Neural crest cell (in vitro differentiated cells): ENCODE measurements at places on chromosomes 12 and 14. TPM values are rescaled to one million over a fixed set of nuclear protein-coding genes. Genes with fewer than 3 reads are reported as not detected.

The CEBPE gene
- not detected in 2 replicates for total RNA-seq

The TMCC3 gene
- 3.4 and 3.8 TPM in 2 replicates for total RNA-seq

The TSPAN19 gene
- 0.36 and 0.84 TPM in 2 replicates for total RNA-seq

The OR11G2 gene
- total RNA-seq = not detected in 2 replicates

The GPRC5A gene
- total RNA-seq = 0.11 TPM in 1 of 2 replicates, not detected in the other

The ACAD10 gene
- total RNA-seq = 38.6 and 44.0 TPM in 2 replicates

The B3GNT4 gene
- 0.19 and 0.41 TPM in 2 replicates for total RNA-seq

DNA sequence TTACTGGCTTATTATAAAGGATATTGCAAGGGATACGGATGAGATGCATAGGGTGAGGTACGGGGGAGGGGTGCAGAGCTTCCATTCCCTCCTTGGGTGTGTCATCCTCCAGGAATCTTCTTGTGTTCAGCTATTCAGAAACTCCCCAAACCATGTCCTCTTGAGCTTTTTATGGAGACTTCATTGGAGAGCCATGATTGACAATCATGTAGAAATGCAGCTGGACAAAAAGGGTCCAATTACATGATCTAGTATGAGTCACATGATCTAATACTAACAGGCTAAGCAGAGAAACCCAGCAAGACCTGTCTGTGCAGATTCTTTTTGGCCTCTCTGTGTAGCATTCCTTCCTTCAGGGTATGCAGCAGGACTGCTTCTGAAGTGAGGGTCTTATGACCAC, 23.9 kb upstream of the FLVCR2 start:
- DNase-seq = no peak

GRCh38 chr12:106498056-106498455, 84.7 kb upstream of the RFX4 start:
- no peak for DNase-seq

DNA sequence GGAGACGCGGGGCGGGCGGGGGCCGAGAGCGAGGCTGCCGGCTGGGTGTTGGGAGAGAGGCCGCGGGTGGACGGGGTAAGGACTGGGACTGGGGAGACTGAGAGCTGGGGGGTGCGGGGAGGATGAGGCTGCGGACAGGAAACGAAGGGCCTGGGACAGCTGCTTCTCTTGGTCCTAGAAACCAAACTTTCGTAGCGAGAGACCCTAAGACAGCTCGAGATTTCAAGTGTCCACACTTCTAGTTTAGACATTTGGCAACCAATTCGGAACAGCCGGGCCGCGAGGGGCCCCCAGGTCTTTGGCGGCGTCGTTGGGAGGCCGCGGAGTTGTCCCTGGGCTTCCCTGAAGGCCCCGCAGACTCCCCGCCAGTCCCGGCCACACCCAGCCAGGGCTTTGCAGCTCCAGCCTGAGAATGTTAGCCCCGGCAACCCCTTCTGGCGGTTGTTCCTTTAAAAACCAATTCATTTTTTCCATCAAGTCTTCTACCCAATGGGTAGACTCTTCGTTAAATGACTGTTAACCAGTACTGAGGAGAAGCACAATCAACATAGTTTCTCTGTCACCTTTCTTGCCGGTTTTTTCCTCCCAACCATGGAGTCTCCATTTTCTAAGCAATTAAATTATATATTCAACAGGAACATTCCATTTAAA, 11.5 kb downstream of the NKX2-1 start:
- DNase-seq = peak; percentile 8

- DNase-seq = no peak
Observed at GRCh38 chr12:39588348-39588747, 31.3 kb downstream of the ABCD2 start.

DNA sequence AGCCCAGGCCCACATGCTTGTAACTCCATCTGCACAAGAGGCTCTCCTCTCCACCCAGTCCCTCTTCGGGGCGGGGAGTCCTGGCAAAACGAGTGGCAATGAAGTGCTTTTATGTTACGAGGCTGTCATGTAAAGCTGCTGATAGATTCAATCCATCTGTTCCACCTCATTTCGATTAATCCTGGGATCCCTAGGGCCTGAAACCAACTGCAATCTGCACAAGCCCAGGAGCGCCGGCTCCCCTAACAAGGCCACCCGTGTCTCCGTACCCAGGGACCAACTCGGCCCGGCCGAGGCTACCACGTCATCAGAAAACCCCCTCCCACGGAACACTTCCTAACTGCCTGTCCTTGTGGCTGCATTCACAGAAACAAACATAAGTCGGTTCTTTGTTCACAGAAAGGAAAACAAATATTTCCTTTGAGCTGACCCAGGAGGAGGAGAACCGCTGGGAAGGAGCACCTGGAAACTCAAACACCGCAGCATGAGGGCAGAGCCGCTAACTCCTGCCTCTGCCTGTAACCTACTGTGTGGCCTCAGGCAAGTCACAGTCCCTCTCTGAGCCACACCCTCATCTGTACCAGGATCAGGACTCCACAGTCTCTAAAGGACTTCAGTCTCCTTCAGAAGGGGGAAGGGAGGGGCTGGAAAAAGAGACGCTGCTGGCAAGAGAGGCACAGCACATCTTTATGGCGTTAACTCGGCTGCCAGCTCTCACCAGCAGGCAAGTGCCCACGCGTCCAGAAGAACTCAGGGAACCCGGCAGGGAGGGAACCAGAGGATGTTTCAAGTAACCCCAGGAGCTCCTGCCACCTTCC, 47.8 kb downstream of the CCDC88C start:
- no peak for DNase-seq

DNA sequence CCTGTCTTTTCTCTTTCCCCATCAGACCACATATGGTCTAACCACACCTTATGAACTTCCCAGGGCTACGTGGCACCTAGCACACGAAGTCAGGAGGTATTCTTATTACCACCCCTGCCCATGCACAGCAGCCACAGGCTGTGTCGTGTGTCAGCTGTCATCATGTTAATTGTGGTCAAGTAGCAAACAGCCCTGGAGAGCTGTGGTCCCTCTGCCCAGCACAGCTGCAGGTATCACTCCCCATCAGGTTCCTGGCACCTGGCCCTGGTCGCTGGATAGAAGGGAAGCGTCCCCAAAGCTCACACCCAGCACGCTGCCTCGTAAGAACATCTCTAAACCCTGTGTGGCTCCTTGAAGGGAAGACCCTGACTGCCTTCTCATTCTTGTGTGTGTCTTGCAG, 45.4 kb downstream of the CLMN start:
- no peak for DNase-seq

DNA sequence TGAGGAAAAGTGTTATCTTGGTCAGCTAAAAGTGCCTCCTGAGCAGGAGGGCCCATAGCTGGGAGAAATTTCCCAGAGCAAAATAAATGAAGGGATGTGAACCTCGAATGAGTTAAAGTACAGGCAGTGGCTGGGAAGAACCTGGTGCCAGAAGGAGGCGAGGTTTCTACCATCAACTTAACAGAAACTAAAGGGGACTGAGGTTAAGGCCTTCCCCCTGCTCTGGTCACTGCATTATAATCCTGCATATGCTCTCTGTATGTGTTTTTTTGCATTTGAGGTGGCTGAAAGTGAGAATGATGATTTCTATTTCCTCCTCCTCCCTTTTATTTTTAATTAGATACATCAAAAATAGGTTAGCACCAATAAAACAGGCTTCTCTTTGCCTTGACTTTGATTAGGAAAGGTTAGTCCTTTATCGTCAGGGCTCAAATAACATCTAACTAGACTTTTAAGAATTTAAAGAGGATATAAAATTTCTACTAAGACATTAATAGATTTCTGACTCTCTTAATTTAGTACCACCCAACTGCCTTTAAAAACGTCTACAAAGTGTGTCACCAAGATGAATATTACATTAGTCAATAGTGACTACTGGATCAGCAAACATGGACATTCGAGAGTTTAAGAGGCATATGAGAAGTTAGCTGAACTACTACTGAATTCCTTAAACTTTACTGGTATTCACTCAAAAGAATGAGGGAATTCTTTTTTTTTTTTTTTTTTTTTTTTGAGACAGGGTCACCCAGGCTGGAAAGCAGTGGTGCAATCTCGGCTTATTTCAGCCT, 49.2 kb downstream of the GALNT4 start:
- no peak for DNase-seq

DNA sequence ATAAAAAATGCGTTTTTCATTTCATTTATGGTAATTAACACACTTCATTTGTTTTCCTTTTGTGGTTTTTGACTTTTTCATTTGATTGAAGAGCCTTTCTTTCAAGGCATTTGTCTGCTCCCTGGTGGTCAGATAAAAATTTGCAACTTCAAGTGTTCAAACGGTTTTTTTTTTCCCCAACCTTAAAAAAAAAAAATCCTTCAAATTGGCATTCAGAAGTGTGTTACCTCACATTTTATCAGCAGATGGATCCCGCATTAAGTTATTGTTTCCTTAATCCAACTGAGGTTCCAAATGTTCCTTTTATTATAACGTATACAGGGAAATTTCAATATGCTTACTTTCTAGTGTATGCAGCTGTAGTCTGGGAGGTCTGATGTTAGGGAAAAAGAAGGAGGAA, 47.2 kb downstream of the MYF5 start:
- peak; percentile 15 for DNase-seq

GRCh38 chr12:129997239-129997638, 93.4 kb upstream of the TMEM132D start:
- no peak for DNase-seq
